ENCODE measurements at places on chromosomes 3 and 15.
A peak's percentile ranks its signal among the peaks of the same experiment; 100 is the strongest.

- no peak for DNase-seq
Measured at GRCh38 chr3:130981469-130981868, 45.2 kb downstream of the ASTE1 start.

DNA sequence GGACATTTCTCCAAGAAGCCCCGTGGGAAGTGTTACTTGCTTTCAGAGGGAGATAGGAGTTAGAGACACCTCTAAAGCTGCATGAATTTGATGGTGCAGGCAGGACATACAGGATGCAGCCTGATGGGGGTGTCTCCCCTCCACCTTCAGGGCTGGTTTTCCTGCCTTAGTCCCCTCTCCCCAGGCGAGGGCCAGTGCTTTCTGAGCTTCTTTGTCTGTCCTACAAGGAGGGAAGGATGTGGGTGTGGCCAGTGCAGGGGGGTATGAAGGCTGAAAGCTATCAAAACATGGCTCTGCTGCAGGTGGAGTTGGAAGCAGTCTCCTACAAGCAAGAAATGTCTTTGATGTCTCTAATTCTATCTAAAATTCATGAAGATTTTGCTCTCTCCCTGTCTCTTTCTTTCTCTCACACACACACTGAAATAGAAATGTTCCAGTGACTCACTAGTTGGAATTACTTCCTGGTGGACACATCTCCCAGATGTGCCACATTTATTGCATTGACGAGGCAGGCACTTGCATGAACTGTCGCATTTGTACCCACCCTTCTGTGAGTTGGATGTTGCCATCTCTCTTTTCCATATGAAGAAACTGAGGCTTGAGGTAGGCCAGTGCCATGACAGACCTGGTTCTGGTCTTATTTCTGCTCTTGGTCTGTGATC lies 13.9 kb upstream of the PODXL2 start:
- DNase-seq: no peak

GRCh38 chr3:71514621-71515020 lies 68.9 kb downstream of the FOXP1 start:
- no peak for DNase-seq

DNA sequence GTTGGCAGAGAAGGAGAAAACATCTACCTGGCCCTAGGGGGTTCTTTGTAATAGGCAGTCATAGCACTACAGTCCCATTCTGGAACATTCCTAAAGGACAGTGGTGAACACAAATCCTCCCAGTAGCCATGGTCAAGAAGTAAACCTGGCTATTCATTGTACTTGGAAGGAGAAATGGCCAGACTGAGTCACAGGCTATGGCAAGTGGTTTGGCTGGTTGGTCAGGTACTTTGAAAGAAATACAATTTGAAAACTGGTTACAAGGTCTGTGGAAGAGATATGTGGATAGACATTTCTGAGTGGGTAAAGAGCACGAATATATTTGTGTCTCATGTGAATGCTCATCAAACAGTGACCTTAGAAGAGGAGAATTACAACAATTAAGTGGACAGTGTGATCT lies 33.0 kb upstream of the FAN1 start:
- DNase-seq: no peak

GRCh38 chr15:42101861-42102260 lies 7.5 kb upstream of the PLA2G4D start:
- DNase-seq: no peak

DNA sequence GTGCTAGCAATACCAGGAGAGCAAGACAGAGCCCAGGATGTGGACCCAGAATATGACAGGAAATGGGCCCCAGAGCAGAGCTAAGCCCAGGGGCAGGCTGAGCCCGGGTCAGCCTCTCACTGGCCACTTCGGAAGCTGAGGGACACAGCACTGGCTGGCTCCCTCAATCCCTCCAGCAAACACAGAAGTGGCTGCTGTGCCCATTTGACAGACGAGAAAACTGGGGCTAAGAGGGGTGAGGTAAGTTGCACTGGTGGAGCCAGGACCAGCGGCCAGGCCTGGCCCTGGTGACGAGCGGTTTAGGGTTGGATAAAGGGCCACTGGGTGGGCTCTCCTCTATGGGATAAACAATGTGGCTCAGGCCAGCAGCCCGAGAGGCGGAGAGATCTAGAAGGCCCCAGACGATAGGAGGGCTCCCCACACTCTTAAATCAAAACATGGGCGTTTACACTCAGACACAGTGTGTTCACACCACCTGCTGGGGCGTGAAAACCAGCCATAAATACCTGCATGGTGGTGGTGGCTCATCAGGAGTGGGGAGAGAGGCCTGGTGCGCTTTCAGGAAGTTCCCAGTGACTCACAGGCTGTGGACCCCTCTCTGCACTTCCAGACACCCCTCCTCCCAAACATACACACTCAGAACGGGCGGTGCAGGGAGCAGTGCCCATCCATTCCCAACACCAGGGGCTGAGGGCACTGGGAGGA lies 12.0 kb upstream of the LINGO1 start:
- no peak for DNase-seq

- no peak for DNase-seq
Measured at GRCh38 chr3:122239112-122239511, 55.6 kb downstream of the CASR start.

- DNase-seq: no peak
Measured at GRCh38 chr3:118501152-118501551, 533.5 kb downstream of the IGSF11 start.

GRCh38 chr3:154085799-154086198 lies 35.4 kb upstream of the ARHGEF26 start:
- DNase-seq: no peak

- no peak for DNase-seq
Measured at GRCh38 chr3:176850498-176850897, 346.8 kb downstream of the TBL1XR1 start.

GRCh38 chr3:882533-882932 lies 210.3 kb upstream of the CNTN6 start:
- no peak for DNase-seq

- no peak for DNase-seq
Measured at GRCh38 chr15:100109486-100110035, 232.2 kb downstream of the ADAMTS17 start.

DNA sequence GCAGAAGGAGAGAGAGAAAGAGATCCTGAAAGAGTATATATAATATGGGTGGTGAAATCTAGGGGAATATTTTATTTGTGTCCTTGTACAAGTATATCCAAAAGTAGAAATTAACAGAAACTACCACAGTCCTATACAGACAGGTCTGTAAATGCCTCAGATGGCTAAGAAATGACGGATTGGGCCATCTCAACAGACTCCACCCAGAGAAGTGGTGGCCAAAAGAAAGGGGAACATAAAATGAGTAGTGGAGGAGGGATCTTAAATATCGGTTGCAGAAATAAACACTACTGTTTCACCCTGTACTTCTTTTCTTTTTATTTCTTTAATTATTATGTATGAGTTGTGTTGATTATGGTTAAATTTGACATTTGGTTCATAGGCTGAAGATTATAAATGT lies 47.7 kb downstream of the CCR3 start:
- DNase-seq: no peak

- DNase-seq: peak; percentile 37
Measured at GRCh38 chr15:43511012-43511885, 6.2 kb upstream of the MAP1A start.

- no peak for DNase-seq
Measured at GRCh38 chr3:188807006-188807405, 364.8 kb upstream of the TPRG1 start.

GRCh38 chr15:40722934-40723333 lies 28.0 kb downstream of the RAD51 start:
- no peak for DNase-seq

- no peak for DNase-seq
Measured at GRCh38 chr15:40688932-40689799, 5.8 kb upstream of the RAD51 start.

DNA sequence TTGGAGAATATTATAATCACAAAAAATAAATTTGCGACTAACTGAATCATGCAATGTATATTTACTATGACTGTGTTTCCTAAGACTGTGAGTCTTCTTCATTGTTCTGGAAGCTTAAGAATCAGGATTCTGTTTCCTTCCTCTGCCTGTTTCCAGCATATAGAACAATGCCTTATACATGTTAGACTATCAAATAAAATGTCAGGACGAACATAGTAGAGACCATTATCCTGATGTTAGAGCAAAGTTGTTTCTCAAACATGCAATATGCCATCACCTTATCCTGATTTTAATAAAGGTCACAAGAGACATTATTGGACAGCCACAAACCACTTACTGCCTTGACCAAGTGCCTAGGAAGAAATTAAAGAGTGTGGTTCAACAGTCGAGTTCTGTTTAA lies 457.4 kb upstream of the AGTR1 start:
- DNase-seq: no peak

GRCh38 chr3:108219336-108219735 lies 2.9 kb downstream of the IFT57 start:
- DNase-seq: no peak

- no peak for DNase-seq
Measured at GRCh38 chr3:22284559-22284958, 533.5 kb upstream of the ZNF385D start.

DNA sequence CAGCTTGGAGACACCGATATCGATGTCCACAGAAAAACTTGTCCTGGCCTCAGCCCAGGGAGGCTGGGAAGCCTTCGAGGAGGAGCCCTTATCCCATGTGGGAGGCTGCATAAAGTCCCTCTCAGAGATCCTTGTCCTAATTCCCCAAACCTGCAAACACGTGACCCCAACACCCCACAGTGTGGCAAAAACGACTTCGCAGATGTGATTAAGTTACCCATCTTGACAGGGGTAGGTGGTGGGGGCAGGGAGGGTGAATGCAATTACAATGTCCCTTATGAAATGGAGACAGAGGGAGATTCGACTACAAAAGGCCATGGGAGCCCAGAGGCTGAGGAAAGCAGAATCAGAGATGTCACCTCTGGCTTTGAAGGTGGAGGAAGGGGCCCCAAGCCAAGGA lies 2.3 kb upstream of the TLR9 start:
- DNase-seq: peak; percentile 19

GRCh38 chr15:45443645-45444044 lies 65.3 kb upstream of the GATM start:
- DNase-seq: no peak

- no peak for DNase-seq
Measured at GRCh38 chr3:115706311-115706829, 83.1 kb downstream of the GAP43 start.

GRCh38 chr3:149424918-149425317 lies 47.5 kb upstream of the TM4SF1 start:
- DNase-seq: no peak

GRCh38 chr15:58352026-58352929 lies 79.5 kb upstream of the LIPC start:
- DNase-seq: no peak

DNA sequence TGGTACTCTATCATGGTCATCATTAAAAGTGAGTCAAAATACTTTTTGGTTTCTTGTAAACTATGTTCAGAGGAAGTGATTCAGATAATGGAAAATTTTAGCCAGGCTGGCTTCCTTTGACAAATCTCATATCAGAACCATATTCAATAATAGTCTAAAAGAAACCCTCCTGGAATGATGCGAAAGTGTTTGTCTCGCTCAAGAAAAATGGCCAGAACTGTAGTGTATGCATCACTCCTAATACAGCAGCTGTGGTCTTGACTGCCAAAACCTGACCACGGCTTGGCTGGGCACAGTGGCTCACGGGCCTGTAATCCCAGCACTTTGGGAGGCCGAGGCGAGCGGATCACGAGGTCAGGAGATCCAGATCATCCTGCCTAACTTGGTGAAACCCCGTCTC lies 35.6 kb upstream of the KCNMB2 start:
- no peak for DNase-seq

DNA sequence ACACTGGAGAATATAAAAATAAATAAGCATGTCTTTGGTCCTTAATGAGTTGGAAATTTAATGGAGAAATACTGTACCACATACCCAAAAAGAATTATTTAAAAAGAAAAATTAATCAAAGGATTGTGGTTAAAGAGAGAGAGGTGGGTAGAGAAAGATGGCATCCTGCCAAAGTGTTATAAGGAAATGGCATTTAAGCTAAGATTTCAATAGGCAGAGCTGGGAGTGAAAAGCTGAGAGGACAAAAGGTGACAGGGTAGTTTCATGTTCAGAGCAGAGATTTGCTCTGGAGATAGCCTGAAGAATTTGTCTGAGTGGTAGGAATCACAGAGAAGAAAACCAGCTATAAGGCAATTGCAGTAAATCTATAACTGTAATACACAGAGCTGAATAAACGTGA lies 181.0 kb downstream of the SI start:
- DNase-seq: no peak

DNA sequence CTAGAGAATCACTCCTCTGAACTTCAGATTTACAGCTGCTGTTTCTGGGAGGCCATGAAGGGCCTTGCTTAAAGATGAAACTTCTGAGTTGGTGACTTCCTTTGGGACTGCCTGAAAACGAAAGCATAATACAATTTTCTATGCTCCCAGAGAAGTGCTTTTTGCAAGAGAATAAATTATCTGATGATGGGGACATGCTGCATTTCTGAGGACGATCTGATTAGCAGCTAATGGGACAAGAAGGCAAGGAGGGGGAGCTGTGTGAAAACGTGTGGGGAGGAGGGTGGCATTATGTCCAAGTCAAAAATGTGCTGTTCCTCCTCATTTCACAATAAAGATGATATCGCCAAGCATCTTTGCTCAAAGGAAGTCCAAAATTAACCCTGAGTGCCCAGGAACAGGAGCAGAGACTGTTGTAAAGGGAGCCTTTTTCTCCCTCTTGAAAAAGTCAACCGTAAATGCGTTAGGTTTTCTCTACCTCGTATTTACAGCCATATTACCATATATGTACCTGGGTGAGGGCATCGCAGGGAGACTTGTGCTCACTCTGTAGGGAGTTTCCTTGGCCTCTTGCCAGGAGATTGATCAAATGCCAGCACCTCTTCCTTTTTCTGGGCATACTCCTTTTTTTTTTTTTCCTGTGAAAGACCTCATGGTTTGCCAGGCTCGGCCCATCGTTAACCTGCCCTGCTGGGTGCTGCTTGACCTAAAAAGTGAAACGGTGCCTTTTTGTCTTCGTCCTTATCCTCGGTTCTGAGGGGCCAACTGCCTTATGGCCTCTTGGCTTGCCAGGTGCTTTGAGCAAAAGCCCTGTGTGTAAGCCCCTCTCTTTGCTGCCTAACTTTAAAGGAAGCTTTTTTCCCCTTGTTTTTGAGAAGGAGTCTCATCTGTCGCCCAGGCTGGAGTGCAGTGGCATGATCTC lies 11.5 kb downstream of the ITPR1 start:
- peak; percentile 43 for DNase-seq

- no peak for DNase-seq
Measured at GRCh38 chr3:72116226-72116625, 331.3 kb upstream of the PROK2 start.
